ENCODE measurements at places on chromosomes 7 and 10.

DNA sequence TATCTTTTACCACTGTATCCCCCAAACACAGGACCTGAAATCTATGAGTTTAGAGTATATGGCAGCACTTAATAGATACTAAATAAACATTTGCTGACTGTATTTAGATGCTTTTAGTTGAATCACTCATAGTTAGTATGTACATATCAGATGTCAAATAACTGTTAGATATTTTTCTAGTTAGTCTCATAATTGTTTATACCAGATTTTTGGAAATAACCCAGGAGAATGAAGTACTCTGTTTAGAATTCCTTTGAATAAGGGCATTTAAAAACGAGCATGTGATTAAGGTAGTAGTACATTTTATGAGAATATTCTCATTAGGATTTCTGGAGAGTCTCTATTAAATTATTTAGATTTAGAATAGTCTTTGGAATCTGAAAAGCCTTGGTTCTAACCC lies 22.3 kb upstream of the ZEB1 start:
- DNase-seq = no peak

DNA sequence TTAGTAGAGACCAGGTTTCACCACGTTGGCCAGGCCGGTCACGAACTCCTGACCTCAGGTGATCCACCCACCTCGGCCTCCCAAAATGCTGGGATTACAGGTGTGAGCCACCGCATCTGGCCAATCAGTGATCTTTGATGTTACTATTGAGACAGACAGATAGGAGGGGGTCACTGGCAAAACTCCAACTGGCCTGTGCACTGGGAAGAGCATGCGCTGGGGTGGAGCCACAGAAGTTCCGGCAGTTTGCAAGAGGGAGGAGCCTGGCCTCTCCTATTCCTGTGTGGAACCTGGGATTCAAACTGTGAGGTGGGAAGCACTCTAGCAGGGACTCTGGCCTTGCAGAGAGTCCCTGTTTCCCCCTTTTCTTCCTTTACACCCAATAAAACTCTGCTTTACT lies 60.7 kb downstream of the NEBL start:
- no peak for DNase-seq

- DNase-seq = no peak
Measured at GRCh38 chr10:35722226-35722625, 80.1 kb upstream of the FZD8 start.

DNA sequence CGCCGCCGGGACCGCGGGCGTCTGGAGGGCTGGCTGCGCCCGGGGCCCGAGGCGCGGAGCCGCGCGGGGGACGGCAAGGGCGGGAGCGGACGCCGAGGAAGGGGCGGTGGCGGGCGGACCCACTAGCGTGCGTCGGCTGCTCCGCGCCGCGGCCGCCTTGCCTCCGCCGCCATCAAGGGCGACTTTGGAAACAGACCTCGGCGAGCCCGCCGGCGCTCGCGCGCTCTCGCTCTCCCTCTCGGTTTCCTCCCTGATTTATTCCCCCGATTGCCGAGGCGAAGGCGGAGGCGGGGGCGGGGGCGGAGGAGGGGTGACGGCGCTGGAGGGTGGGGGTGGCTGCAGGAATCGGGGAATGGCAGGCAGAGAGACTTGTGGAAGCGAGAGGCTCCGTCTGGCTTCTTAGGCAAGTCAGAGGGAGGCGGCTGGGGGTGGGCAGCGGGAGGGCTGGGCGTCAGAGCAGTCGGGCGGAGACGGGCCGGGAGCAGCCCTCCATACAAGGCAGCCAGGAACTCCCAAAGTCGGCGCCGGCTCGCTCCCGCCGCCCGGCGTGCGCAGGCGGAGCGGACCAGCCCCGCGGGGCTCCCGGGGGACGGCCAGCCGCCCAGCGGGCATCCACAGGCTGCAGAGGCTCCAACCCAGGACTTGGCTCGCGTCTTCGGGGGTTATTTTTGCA lies at the start of gene CACNA2D1:
CACNA2D1 (minus strand) TSS at position 231 of the 673 bp plus-strand sequence.
- no peak for DNase-seq

GRCh38 chr10:130029209-130029608 lies 65.1 kb upstream of the EBF3 start:
- no peak for DNase-seq

- no peak for DNase-seq
Measured at GRCh38 chr7:102845346-102845745, 67.5 kb upstream of the LRRC17 start.

Data from stimulated activated CD4-positive, alpha-beta T cell treated with anti-CD3 and anti-CD28 coated beads, Interleukin-1b, Interleukin-23, amount 100 ng/mL, for 1 hour (primary cell).